ENCODE measurements at places on chromosomes 6 and 20.

GRCh38 chr6:39527792-39528564 lies 197.2 kb downstream of the KIF6 start:
- DNase-seq: no peak

DNA sequence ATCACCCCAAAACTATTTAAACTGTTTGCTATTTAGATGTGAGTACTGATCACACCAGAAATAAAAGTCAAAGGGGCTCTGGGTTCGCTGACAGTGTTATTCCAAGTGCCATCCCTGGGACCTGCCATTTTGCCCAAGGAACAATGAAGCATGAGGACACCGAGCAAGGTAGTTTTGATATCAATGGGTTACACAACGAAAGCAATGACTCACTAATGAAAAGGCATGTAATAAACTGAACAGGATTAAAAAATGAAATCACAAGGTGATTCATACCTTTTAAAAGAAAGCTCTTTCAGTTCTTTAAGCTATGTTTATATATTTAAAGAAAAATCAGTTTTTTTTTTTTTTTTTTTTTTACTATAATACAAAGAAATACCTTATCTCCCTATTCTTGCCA lies 102.0 kb downstream of the HS3ST5 start:
- DNase-seq: no peak

DNA sequence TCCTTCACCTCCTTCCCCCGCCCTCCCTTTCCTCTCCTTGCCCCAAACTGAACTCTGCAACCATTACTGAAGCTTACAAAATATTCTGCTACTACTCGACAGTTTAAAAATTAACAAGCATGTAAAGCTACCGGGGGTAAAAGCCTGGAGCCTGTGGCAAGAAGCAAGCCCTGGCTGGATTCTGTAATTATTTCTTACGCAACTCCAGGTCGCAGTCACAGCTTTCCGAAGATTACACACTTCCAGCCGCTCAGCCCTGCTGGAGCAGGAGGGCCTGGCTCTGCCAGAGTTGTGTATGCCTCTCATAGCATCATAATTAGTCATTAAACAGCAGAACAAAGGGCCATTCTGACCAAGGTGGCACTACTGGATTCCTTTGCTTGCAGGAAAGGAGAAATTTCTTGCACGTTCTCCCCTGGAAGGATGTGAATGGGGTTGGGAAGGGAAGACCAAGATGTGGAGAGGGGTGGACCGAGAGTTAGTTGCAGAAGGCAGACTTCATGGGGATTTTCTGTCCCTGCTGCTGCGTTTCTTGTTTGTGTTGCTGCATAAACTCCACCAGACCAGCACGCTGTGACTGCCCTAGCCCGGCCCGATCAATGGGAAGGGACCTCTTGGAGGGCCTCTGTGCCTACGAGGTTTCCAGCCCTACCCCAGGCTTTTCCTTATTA lies 23.6 kb downstream of the FOXQ1 start:
- peak; percentile 87 for DNase-seq

DNA sequence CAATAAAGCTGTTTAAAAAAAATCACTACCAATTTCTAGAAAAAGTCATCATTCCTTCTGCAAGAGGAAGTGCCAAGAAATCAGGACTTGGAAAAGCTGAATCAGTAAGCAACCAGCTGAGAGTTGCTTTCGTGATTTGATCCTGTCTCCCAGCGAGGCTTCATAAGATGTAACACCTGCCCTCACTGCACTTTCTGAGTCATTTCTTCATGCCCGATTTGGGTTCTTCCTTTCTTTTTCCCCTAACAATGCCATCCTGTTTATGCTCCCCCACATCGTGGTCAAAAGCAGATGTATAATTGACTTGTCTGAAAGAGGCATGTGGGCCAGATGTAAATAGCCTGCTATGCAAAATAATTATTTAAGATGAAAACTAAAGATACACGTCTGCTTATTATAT lies 52.1 kb downstream of the RIPOR2 start:
- DNase-seq: no peak

- no peak for DNase-seq
Observed at GRCh38 chr6:43123461-43124314, 47.4 kb upstream of the SRF start.

DNA sequence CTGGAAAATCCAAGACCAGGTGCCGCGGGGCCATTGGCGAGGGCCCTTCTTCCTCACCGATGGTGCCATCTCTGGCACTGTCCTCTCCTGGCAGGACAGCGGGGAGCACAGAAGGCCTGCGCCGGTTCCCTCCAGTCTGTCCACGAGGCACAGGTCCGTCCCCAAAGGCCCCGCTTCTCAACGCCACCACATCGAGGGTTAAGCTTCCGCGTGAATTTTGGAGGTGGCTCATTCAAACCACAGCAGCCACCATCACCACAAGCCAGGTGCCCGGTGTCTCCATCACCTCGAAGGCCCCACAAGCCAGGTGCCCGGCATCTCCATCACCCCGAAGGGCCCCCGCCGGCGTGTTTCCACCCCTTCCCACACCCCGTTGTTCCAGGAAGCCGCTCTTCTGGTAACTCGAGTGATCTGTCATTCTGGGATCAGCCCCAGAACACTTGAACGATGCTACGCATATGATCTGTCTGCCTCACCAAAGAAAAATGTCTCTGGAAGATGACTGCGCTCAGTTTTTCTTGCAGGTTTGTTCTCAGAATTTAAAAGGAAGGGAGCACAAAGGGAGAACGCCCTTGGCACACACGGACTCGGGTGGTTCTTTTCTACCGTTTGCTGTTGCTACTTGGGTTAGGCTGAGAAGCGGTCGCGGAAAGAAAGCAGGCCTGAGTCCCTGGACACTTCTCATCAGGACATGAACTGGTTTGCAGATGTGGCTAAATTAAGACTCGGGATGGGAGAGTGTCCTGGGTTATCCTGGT lies 9.9 kb upstream of the KIF25 start:
- no peak for DNase-seq

DNA sequence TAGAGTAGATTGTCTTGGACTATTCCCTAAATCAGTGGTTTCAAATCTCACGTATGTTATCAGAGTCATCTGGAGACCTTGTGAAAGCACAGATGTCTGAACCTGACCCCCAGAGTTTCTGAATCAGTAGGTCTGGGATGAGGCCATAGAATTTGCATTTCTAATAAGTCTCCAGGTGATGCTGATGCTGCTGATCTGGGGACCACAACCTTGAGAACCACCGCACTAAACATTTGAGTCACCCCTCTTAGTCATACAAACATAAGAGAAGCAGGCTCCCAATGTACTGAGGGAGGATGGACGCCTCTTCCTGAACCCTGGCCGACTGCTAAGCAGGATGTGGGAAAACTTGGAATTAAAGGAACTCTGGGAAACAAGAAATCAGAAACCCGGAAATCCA lies 187.8 kb upstream of the PRDM1 start:
- no peak for DNase-seq

GRCh38 chr6:108667993-108668392 lies 107.3 kb downstream of the FOXO3 start:
- DNase-seq: no peak

DNA sequence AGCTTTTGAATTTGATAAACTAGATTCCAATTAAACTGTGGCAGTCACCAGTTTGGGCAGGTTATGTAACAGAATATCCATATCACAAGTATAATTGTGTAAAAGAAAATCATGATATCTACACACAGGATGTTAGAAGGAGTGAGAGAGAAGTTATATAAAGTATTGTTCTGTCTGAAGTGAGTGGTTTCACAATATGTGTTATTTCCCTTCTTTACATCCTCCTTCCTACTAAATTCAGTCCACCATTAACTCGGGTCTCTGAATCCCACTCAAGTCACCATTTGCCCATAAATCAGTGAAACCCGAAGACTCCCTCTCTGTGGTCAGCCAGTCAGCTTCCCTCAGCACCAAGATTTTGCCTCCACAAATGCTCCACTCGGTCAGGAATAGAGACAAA lies 796 bp downstream of the HLA-DQB1 start:
- DNase-seq: no peak

- DNase-seq: no peak
Observed at GRCh38 chr6:44179072-44179536, 20.5 kb downstream of the CAPN11 start.

GRCh38 chr20:63651942-63652191 lies 1.4 kb downstream of the STMN3 start:
- no peak for DNase-seq

DNA sequence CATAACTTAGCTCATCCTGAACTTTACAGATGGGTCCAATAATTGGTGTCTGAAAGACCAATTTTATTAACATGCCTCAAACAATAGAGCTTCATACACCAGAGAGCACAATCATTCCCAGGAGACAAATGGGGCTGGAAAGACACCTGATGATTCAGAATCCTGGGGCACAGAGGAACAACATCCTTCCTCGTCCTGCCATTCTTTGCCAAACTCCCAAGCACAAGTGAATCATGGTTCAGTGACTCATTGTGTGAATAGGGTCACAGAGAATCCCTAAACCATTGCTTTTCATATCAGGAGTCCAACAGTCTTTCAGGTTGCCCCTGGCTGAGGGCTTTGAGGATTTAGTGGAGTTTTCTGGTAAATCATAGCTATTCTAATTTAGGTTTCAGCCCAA lies 266.4 kb upstream of the BMP2 start:
- peak; percentile 23 for DNase-seq

GRCh38 chr20:22315073-22315472 lies 269.3 kb downstream of the FOXA2 start:
- DNase-seq: no peak

DNA sequence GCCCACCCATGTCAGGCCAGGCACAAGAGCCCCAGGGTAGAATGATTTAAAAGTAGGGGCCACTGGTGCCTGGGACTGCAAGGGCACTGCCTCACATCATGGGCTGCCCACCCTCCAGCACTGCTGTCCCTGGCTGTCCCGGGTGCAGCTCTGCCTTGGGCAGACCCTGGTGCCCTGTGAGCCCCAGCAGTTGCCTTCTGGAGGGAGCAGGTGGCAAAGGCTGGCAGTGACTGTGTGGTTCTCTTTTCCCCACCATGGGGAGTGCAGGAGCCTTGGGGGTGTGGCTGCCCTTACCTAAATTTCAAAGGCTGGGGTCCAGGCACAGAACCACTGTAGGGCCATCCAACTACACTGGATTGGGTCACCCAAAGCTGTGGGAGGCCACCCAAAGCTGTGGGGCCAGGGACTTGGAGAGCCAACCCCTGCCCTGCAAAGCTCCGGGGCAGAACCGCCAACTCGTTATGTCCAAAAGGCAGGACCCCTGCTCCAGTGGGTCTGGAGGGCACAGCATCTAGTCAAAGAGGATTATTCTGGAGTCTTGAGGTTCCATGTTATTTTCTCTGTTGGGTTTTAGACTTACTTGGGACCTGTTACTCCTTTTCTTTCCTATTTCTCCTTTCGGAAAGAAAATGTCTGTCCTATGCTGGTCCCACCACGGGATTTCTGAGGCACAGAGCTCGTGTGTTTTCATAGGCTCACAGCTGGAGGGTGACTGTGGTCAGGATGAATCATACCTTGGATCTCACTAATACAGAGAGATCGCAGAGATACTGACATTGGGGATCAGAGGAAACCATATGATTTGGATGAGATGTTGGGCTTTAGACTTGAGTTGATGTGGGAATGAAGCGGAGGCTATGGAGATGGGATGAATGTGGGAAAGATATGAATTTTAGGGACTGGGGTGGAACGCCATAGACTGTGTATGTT lies 65.3 kb downstream of the RAMACL start:
- no peak for DNase-seq

DNA sequence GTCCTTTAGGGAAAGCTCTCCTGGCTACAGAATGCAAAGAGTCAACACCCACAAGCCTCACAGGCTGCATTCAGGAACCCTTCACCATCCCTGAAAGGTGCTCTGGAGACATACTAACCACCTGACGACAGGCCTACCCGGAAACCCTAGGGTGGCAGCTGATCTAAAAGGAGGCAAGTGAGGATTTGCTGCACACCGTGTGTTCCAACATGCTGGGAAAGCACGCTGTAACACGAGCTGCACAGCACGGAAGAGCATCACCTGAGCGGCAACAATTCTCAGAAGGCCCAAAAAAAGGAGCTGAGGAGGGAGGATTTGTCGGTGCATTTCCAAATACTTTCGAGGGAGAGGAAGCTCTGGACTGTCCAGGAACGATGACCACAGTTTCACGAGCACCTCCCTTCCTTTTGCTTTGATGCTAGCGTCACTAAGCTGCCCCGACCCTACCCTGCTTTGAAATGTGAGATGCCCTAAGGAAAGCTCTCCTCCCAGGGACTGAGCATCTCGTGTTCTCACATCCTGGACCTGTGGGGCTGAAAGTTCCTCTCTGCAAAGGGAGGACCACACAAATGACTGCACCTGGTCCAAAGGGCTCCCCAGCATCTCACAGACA lies 87.0 kb downstream of the PPP1R3G start:
- no peak for DNase-seq

DNA sequence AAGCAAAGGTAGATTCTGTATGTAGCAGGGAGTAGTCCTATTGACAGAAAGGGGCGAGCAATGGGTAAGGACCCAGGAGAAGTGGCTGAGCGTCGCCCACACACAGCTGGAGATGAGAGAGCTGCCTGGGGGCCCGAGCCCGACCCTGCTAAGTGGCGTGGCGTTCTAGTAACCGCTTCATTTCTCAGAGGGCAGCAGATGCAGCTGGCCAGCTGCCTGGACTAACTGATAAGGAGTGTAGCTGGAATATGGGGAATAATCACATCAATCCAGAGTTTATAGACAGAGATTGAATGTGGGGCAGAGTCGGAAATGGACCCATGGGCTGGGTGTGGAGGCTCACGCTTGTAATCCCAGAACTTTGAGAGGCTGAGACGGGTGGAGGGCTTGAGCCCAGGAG lies 64.4 kb downstream of the EZR start:
- DNase-seq: no peak

DNA sequence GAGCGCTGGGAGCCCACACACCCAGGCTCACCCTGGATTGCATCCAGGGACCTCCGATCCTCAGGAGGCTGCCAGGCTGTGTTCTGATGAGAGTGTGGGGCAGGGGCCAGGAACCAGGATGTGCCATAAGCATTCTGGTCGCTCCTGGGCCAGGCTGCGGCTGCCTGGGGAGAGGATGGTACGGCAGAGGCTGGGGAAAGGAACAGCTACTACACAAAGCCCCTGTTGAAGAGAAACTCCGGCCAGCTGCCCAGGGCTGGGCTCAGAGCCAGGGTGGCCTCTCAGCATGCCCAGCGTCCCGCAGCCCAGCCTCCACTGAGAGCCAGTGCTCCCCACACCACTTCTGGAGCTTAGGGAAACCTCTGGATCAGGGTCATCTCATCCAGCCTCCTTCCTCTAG lies 21.7 kb upstream of the OCSTAMP start:
- DNase-seq: no peak

- no peak for DNase-seq
Observed at GRCh38 chr6:43743682-43744381, 26.2 kb upstream of the VEGFA start.
